ENCODE measurements at places on chromosomes 7 and 10.

- no peak for DNase-seq
Observed at GRCh38 chr7:20504060-20504459, 111.4 kb upstream of the ABCB5 start.

GRCh38 chr7:126286317-126286716 is 966.4 kb downstream of the GRM8 start:
- DNase-seq: no peak

DNA sequence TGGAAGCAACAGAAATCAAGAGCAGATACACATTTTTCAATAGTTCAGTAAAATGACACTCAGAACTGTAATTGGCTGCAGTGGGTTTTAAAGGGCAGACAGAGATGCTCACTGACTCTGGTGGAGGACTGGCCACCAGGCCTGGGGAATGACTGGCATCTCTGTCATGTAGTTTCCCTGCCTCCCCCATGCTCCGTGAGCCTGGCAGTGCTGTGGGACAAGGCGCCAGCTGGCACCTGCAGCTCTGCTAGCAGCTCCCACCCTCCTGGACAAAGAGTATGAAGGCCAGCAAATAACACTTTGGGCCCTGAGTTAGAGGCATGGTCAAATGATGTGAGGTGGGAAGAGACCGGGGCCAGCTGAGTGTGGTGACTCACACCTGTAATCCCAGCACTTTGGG is 15.0 kb downstream of the TSPAN33 start:
- no peak for DNase-seq

DNA sequence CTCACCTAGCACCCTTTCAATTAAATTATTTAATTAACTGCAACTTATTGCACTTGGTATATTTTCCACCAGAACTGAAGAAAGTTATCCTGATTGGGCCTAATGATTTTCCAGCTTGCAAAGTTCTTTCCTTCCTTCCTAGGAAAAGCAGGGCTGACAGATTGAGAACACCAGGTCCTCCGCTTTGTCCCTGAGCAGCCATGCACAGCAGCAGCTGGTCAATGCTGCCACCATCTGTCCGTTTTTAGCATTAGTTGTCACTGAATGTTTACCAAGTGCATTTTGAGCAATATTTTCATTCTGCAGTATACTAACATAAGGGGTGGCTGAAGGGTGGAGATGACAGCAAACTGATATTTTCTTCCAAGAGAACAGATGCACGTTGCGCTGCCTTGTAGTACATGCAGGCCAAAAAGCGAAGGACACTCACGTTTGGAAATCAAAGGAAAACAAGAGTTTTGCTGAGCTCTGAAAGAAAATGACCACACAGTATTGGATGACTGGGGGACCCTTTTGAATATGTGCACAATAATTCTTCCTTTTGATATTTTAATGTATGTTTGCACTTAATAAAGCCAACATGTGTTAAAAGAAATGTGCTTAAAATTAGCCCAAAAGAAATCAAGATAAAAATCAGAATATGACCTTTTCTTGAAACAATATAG is 248.8 kb upstream of the PTN start:
- DNase-seq: no peak

DNA sequence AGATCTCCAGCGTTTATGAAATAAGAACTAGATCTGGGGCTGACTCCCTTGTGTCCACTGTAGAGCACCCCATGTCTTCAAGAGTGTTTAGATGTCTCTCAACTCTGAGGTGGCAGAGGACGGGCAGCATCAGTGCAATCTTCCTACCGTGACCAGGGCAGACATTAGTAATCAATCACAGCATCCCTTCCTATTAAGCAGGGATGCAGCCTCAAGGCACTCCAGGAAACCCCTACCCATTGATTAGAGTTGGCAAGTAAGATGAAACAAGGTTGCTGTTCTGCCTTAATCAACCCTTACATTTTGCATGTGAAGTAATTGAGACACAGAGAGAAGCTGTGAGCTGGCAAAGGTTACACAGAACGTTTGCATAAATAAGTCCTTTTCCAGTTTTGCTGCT is 283.7 kb upstream of the ZMIZ1 start:
- DNase-seq: no peak

GRCh38 chr10:132624061-132624846 is 86.7 kb downstream of the INPP5A start:
- no peak for DNase-seq

DNA sequence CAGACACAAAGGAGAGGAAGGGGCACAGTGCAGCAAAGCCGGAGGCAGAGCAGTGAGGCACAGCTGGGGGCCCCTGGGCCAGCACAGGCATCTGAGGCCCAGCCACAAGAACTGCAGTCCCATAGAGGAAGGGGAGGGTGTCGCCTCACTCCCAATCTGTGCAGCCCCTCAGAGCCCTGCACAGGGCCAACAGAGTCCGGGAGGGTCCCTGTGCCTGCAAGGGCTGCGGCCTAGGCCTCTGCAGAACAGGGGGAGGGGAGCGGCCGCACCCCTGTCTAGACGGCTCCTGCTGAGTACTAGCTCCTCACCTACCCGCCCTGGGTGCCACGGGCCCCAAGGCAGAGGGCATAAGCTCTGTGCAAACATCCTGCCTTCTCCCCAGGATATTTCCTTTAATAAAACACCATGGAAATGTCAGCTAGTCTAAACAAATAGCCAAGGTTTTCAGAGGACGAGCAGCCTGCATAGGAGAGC is 32.4 kb upstream of the RET start:
- no peak for DNase-seq

DNA sequence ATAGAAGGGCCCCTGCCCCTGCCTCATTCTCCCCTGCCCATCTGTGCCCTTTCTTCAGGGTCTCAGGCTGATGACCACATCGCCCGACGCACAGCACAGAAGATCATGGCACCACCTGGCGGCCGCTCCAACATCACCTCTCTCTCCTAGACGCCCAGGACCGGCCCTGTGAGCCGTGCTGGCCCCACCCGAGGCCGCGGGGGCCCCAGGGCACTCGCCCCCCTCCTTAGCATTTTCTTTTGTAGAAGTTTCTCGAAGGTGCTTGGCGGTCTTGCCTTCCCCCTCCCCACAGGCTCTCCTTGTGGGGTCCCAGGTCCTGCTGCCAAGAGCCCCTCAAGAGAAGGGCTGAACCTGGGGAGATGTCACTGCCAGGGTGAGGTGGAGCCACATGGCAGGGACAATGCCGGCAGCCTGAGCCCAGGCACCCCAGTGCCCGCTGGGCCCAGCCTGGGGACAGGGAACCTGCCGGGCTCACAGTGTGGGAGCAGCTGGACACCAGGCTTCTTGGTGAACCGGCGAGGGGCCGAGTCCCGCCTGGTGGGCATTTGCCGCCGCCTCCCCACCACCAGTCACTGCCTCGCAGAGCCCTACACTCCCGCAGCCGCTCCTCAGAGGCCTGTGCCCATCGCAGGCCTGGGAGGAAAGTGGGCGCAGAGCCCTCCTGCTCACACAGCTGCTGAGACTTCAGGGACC is 18.2 kb downstream of the DPYSL4 start:
- DNase-seq: no peak

DNA sequence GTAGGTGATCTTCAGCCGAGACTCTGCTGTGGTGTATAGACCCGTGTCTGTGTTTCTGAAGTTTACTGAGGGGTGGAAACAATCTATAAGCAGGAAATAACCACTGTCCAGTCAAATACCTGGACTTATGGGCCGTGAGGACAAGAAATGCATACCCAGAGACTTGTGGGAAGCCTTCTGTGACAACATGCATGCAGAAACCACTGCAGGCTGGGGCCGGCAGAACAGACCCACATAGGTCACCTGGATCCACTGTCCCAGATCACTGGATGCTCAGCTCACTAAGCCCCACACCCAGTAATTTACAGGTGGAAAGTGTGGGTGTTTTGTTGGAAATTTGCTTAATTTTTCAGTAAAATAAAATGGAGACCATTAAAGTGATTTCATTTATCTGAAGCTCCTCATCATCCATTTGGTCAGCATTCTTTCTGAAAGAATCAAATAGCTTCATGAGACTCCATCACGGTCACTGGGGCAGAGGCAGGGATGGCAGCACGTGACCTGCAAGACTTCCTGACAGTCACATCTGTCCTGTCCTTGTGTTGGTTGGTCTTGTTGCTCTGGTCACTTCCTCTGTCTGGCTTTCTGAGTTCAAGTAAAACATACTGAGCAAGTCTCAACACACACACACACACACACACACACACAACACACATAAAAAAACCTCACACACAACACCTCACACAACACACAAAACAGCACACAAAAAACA is 108.3 kb downstream of the TNS3 start:
- DNase-seq: no peak

DNA sequence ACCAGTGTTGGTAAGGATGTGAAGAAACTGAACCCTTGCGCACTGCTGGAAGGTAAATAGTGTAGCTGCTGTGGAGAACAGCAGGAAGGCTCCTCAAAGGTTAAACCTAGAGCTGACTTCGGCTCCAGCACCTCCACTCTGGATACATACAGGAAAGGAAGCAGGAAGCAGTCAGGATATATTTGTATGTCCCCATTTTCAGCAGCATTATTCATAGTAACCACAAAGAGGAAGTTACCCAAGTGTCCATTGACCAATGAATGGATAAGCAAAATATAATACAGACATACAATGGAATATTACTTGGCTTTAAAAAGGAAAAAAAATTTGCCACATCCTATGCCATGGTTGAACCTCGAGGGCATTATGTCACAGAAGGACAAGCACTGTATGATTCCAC is 15.0 kb downstream of the RET start:
- no peak for DNase-seq

DNA sequence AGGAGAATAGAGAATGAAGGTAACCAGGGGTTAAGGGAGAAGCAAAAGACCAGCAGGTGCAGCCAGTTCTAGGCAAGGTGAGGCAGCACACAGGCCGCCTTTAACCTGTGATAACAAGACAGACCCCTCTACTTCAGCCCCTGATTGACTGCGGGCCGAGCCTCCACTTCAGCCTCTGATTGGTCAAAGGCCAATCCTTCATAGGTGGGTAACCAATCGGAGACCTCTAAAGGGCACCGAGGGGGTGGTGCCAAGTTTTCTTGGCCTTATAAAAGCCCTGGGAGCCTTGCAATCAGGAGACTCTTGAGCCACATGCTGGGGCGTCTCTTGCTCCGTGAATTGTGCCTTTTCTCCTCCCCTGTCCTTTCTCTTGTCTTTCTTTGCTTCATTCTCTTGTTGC is 98.8 kb downstream of the ELFN1 start:
- DNase-seq: no peak

Data from activated naive CD4-positive, alpha-beta T cell treated with anti-CD3 and anti-CD28 coated beads, Interleukin-2, amount 50 U/mL, for 16 hours (primary cell).